CD8-positive, alpha-beta memory T cell (primary cell): ENCODE measurements at places on chromosomes 6 and 20. TPM values are rescaled to one million over a fixed set of nuclear protein-coding genes. Genes with fewer than 3 reads are reported as not detected.

GRCh38 chr6:456887-457286 is 65.3 kb downstream of the IRF4 start:
- no peak overlapping the region for H3K4me3 ChIP-seq
- DNase-seq, result no peak
- no peak overlapping the region for H3K27ac ChIP-seq
- no peaks in the 10 kb centered on the region for H3K36me3 ChIP-seq

DNA sequence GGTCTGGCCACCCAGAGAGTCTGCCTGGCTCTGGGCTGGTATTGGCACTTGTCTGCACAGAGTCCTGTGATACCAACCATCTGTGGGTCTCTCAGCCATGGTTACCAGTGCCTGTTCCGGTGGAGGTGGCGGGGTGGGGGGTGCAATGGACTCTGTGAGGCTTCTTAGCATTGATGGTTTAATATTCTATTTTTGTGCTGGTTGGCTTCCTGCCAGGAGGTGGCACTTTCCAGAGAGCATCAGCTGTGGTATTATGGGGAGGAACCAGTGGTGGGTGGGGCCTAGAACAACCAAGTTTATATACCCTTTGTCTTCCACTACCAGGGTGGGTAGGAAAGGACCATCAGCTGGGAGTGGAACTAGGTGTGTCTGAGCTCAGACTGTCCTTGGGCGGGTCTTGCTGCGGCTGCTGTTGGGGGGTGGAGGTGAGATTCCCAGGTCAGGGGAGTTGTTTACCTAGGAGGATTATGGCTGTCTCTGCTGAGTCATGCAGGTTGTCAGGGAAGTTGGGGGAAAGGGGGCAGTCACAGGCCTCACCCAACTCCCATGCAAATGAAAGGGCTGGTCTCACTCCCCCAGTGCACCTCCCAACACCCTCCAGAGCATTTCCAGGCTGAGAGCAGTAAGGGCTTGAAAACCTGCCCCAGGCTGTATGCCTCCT is 117.5 kb downstream of the FLRT3 start:
- H3K27ac ChIP-seq, result no peak overlapping the region
- no peaks in the 10 kb centered on the region for H3K4me1 ChIP-seq
- no peaks in the 10 kb centered on the region for H3K27me3 ChIP-seq
- DNase-seq, result no peak
- H3K4me3 ChIP-seq, result no peak overlapping the region

DNA sequence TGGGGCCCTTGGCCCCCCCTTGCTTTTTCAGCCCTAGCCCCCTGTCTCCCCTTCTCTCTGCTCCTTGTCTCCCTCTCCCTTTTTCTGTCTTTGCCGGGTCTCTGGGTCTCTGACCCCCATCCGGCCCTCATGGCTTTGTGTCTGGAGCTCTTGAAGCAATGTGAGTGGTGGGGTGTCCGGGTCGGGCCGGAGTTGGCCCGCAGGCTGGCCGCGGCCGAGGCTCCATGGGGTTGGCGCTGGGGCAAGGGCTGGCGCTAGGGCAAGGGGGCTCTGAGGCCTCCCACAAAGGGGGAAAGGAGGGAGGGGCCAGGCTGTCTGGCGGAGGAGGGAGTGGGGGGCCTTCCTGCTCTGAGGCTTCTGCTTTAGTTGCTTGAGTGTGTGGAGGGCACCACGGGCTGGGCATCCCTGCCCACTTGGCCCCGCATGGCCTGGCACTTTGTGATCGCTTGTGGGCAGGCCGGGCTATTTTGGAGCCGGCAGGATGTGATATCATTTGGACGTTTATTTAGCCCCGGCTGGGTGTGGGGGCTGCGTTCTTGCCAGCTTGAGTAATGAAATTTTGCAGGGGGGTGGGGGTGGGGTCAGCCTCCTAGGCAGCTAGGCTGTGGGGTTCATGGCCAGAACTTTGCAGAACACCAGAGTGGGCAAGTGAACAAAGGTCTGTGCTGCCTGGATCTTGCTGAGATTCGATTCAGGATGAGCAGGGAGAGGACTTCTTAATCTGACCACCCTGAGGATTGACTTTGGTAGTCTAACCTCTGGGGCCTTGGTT is 78.7 kb upstream of the MYL9 start:
- peak overlapping the region; percentile 79 for H3K27ac ChIP-seq
- no peaks in the 10 kb centered on the region for H3K36me3 ChIP-seq
- H3K4me3 ChIP-seq, result peak overlapping the region; percentile 87
- DNase-seq, result no peak

GRCh38 chr20:5065166-5065878 is 54.4 kb downstream of the PCNA start:
- H3K36me3 ChIP-seq, result no peaks in the 10 kb centered on the region
- no peak for DNase-seq
- H3K27me3 ChIP-seq, result no peaks in the 10 kb centered on the region
- H3K27ac ChIP-seq, result no peak overlapping the region

DNA sequence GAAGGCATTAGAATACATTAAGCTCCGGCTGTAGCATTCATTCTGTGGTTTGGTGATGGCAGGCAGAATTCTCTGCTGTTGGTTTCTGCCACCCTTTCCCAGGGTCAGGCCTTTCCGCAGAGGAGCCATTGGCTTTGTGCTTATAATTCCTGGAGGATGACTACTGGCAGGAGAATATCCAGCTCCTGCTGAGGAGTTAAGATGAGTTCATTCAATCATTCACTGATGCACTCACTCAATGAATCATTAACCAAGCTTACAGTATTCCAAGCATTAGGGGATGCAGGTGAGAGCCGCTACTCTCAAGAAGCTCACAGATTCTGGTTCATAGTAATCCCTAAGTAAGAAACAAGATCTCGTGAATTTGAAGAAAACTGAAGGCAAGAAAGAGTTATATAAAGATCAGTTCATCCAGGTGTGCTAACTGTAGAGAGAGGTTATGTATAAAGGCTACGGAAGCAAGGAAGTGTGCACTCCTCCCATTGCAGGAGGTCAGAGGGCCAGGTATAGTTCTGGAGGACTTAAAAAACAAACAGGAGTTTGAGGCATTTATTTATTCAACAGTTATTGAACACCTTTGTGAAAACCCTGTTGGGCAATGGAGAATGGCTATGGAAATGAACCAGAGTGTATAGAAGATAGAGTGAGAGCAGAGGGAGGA is 75.5 kb downstream of the HMGN3 start:
- H3K4me1 ChIP-seq, result no peaks in the 10 kb centered on the region
- H3K27ac ChIP-seq, result no peak overlapping the region
- no peaks in the 10 kb centered on the region for H3K27me3 ChIP-seq
- no peak overlapping the region for H3K4me3 ChIP-seq
- H3K36me3 ChIP-seq, result no peaks in the 10 kb centered on the region

The HTR1B gene
- not detected for total RNA-seq

The SLC12A5 gene
- not detected for total RNA-seq

The PLCG1 gene
- 108 TPM for total RNA-seq
